ENCODE measurements at places on chromosomes 6 and 20.

DNA sequence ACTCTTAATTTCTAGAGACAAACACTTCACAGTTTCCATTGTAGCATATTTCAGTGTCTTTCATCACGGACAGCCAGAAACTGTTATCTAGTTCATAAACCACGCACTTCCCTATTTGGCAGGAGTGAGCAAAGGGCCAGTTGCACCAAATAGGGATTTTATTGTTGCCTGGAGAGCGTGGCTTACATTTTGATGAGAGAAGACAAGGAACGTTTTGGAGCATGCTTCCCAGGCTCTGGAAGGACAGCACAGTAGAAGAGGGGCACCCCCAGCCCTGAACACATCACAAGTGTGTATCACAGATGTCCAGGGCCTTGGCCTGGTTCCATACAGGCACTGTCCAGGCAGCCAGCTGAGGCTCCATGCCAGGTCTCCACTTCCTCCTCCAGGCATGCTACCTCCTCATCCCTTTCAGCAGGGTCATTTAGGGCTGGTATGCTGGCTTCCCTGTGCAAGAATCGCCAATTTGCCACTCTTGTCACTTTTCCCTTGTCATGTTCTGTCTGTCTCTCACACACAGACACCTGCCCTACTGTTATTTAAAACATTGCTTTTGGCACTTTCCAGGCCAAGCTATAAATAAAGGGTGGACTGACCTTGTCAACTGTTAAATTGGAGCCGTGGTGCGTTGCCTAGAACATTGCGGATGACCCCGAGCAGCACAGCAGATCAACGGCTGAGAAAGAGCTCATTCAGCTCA, 235.0 kb upstream of the GMDS start:
- no peak for DNase-seq

DNA sequence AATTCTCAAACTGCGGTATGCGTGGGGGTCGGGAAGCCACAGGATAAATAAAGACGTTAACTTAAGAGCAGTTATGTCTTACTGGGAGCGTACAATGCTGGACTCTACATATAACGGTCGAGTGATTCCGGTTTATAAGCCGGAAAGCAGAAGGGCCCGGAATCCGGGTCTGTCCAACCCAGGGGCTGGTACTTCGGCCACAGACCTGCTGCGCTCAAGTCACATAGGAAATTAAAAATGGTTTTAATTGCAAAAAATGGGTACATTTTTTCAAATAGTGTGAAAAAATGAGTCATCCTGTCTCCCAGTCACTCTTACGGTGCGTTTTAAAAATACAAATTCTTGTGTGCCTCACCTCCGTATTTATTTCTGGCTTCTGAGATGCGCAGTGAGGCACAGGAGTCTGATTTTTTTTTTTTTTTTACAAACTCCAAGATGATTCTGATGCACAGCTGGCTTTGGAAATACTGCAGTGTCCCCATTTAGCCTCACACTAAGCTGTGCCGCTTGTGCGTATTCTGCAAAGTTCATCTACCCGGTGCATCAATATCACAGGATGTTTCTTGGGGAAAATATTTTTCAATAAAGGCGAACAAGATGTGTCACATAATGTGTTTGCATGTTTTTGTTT, 1.0 kb downstream of the PCIF1 start:
- DNase-seq: no peak

DNA sequence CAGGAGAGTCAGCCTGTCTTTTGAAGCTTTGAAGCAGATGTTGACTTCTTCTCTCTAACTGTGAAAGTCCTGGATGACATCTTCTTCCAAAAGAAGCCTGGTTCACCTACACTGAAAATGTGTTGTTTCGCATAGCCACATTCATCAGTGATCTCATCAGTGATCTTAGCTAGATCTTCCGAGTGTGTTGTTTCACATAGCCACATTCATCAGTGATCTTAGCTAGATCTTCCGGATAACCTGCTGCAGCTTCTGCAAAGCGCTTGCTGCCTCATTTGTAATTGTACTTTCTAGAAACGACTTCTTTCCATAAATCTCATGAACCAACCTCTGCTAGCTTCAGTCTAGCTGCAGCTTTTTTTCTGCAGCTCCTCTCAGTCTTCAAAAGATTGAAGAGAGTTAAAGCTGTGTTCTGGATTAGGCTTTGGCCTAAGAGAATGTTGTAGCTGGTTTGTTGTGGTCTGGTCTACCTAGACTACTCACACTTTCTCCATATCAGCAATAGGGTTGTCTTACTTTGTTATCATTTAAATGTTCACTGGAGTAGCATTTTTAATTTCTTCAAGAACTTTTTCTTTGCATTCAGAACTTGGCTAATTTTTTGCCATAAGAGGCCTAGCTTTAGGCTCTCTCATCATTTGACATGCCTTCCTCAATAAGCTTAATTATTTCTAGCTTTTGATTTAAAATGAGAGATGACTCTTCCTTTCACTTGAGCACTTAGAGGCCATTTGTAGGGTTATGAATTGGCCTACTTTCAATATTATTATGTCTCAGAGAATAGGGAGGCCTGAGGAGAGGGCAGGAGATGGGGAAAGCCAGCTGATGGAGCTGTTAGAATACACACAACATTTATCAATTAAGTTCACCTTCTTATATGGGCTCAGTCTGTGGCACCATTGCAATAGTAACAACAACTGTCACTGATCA, 48.7 kb upstream of the EXOC2 start:
- no peak for DNase-seq

- DNase-seq: no peak
Observed at GRCh38 chr6:12408752-12409151, 118.6 kb downstream of the EDN1 start.

- DNase-seq: no peak
Observed at GRCh38 chr20:53878262-53879047, 191.9 kb downstream of the BCAS1 start.

- DNase-seq: no peak
Observed at GRCh38 chr6:38852215-38852614, 137.1 kb downstream of the DNAH8 start.

DNA sequence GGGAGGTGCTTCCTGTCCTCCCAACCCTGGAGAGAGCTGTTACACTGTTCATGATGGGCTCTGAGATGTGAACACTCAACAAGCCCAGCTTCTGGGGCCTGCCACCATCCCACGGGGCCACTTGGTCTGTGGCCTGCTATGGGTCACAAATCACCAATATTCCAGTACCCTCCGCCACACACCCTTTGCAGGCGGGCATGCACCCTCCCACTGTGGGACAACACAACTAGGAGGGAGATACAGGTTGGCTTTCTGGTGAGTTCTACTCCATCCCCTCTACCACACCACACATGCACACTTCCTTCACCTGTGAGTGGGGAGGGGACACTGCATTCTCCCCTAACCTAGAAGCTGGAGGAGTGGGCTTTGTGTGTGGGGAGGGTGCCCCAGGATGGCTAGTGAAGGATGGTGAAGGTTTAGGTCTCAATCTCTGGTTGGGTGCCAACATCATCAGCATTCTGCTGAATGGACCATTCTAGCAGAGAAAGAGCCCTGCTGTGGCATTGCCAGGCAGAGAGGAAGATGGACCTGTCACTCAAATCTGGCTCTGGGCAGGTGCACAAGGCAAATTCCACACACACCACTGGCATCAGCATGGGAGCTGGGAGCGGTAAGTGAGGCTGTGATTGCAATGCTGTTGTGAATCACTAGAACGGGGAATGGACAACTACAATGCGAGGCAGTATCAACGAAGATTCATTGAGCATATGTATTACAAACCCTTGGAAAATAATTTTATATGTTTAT, 175.1 kb downstream of the THBS2 start:
- DNase-seq: no peak

DNA sequence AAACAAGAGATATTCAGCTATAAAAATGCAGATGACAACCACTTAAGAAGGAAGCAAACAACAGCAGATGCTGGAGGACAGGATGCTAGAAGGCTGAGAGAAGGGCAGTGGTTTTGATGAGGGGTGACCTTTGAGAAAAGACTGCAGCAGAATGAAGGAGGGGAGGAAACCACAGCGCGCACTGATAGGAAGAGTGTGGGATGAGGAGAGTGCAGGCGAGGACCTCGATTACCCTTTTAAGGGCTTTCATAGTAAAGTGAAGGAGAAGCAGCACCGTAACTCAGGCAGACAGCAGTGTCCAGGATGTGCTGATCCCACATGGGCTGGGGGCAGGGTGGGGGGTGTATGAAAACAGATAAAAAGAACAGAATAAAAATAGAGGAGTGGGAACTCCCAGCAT, 19.2 kb downstream of the ZBTB2 start:
- DNase-seq: no peak

DNA sequence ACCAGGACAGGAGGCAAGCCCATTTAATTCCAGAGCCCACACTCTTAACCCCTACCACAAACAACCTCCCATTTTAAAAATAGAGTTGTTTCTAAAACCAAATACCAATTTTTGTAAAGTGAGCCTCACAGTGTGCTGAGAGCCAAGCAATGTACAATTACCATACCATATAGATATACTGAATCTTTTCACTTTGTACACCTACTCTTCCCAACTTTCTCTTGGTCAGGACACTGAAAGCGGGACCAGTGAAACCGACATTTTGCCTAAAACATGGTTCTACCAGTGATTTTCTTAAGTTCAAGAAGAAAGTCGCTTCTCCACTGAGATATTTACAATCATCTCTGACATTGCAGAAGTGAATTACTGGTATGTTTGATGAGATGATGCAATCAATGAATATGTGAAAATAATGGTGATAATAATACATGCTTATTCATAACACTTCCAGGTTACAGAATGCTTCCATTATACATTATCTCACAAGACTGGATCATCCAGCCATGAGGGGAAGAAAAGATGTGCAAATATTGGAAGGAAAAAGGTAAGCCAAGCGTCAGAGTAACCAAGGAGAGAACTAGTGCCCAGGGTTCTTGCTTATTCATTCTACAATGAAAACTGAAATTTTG, 74.1 kb downstream of the HIVEP2 start:
- DNase-seq: no peak

GRCh38 chr6:157538168-157538567, 157.2 kb downstream of the ZDHHC14 start:
- no peak for DNase-seq

- DNase-seq: no peak
Observed at GRCh38 chr20:4488407-4489339, 233.0 kb upstream of the PRND start.

GRCh38 chr20:32449890-32450401, 91.8 kb downstream of the ASXL1 start:
- no peak for DNase-seq

GRCh38 chr6:35507221-35507620, 5.5 kb downstream of the TULP1 start:
- no peak for DNase-seq

GRCh38 chr20:1331801-1332453, 3.0 kb upstream of the SDCBP2 start:
- no peak for DNase-seq

Measured in right forelimb (tissue), 1 donor.